ENCODE measurements at places on chromosomes 11 and 22. TPM values are rescaled to one million over a fixed set of nuclear protein-coding genes. Genes with fewer than 3 reads are reported as not detected.

Gene CECR2
- 4.4 TPM for total RNA-seq

Gene FERMT3
- total RNA-seq, result 1.6 TPM

Gene BARX2
- 0.16 TPM for total RNA-seq

GRCh38 chr22:29700206-29700899 lies 19.4 kb upstream of the CABP7 start:
- DNase-seq, result no peak

GRCh38 chr11:90326647-90327046 lies 103.8 kb upstream of the CHORDC1 start:
- DNase-seq, result no peak

- DNase-seq, result no peak
Measured at GRCh38 chr22:32697331-32697995, 104.0 kb upstream of the TIMP3 start.

DNA sequence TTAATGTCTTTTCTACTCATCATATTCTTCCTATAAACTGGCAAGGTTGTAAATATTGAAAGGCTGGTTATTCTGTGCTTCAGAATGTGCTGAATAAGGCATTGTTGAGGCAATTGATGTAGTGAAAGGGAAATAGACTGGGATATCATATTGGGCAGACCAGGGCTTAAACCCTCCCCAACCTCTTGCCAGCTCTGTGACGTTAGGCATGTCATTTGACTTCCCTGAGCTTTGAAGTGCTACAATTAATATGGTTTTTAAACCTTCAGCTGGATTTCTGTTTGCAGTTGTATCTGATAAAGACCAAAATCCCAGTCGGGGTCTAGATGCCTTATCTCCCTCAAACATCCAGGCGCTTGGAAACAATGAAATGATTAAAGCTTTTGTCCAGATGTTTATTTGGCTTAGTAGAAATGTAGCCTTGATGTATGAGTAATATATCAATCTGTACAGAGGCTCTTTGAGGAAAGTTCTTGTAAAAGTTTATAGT lies 208.1 kb downstream of the DBX1 start:
- DNase-seq, result no peak
